ENCODE measurements at places on chromosomes 1 and 21. TPM values are rescaled to one million over a fixed set of nuclear protein-coding genes. Genes with fewer than 3 reads are reported as not detected.

The SDHC gene
- total RNA-seq, result 393 TPM

The B3GALT6 gene
- total RNA-seq, result 7.9 TPM

The SPATA1 gene
- 0.66 TPM for total RNA-seq

The PCP4L1 gene
- not detected for total RNA-seq

The SNX7 gene
- total RNA-seq, result 15.8 TPM

The FNDC10 gene
- total RNA-seq, result 3.6 TPM

The MPL gene
- 0.82 TPM for total RNA-seq

The SEC16B gene
- 1.9 TPM for total RNA-seq

The BCAR3 gene
- total RNA-seq, result 23.5 TPM

GRCh38 chr1:55304229-55304740 is 89.1 kb upstream of the USP24 start:
- peak; percentile 46 for DNase-seq

GRCh38 chr1:172322219-172323061 is 98.0 kb upstream of the C1orf105 start:
- DNase-seq, result peak; percentile 32

DNA sequence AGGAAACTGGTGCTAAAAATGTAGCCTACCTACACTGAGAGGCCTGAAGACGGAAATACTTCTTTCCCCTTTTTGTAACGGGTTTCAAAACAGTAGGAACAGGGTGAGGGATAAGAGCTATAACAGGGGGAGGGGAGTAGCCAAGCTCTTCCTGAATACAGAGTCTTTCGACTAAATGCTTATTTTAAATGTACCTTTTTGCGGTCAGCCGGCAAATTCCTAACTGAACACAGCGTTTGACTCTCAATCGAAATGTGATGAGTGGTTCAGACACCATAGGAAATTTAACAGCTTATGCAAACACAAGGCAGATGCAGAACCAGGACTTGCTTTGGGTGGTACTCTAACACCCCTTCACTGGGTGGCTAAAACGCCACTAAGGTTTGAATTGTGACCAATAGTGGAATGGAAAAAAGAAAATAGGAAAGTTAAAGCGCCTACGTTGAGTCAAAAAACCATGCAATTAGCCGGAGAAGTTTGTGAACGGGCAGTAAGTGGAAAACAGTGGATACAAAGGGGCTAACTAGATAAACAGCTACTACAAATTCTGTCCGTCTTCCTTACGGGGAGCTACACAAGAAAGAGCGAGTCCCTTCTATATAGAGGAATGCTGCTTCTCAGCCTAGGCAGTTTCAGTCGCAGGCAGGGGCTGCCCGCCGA is 1.7 kb downstream of the EGLN1 start:
- DNase-seq, result no peak

DNA sequence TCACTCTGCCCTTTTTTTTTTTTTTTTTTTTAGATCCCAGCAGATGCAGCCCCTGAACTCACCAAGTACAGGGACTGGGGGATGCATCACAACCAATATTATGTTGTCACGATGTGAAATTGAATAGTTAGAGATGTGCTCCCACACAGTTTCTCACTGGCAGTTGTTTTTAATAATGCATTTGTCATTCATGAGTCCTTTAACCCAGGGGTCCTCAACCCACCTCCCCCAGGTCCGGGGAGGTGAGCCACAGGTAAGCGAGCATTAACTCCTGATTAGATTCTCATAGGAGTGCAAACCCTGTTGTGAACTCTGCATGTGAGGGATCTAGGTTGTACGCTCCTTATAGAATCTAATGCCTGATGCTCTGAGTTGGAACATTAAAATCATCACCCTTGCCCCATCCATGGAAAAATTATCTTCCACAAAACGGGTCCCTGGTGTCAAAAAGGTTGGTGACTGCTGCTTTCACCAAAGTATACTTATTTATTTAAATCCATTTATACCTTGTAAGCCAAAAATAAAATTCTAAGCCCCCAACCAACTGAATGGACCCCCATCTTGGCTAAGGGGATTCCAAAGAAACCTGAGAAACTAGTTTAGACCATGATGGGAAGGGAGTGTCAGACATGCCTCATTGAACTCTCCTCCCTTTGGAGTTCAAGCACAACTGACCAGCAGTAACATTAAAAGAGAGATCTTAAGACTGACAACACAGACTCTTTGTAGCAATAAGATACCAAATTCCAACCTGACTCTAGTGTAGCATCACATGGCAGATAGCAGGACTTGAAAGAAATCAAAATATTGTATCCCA is 119.3 kb upstream of the ATP1A1 start:
- no peak for DNase-seq

DNA sequence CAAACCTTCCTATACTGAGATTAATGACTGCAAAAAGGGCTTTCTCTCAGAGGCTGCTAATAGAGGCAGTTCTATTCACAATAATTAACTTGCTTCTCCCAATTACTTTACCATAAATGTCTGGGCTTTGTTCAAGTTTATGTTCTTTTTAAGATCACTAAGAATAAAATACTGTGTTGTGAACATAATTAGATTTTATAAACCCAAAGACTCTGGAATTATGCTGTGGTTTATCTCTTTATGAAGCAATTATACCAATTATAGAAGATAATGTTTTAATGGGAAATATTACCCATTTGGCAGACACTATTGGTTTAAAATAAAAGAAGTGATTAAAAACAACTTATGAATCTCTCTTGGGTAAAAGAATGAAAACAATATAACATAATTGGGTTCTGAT is 43.5 kb upstream of the IL12RB2 start:
- DNase-seq, result no peak

- DNase-seq, result no peak
These were observed 421.0 kb downstream of the DSCAM start for GRCh38 chr21:40425981-40426380.

GRCh38 chr1:204927673-204928641 is 57.3 kb downstream of the NFASC start:
- no peak for DNase-seq

- DNase-seq, result no peak
These were observed 139.2 kb downstream of the ETS2 start for GRCh38 chr21:38944903-38945302.

- peak; percentile 84 for DNase-seq
These were observed 24.7 kb downstream of the MEF2D start for GRCh38 chr1:156475568-156476500.

DNA sequence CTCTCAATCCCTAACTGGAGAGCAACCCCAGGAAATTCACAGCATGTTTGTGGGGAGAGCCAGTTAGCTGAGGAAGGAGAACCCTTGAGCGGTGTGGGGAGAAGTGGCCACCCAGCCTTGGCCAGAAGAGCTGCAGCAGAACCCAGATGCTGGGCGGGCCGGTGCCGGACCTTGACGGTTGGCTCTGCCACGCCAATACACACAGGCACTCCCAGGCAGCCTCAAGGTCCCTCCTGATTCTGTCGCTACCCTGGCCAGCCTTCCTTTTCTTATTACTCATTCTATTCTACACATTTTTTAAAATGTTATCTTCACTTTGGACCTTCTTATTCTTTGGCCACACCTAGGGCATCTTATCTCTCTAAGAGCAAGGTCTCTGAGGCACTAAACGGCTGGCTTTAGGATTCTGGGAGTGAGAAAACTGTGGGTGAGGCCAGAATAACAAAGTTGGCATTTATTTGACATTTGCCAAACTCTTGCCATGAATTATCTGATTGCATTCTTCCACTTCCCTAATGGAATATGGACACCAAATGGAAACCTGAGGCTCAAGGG is 50.4 kb upstream of the GPR37L1 start:
- no peak for DNase-seq

GRCh38 chr1:175131095-175131494 is 61.5 kb downstream of the KIAA0040 start:
- DNase-seq, result no peak

- DNase-seq, result no peak
These were observed 934 bp downstream of the SCP2 start for GRCh38 chr1:52928015-52928404.

GRCh38 chr1:180213401-180214170 is 16.5 kb upstream of the LHX4 start:
- DNase-seq, result no peak

GRCh38 chr1:64187646-64188045 is 15.8 kb upstream of the UBE2U start:
- DNase-seq, result no peak

GRCh38 chr1:46522969-46523320 is 28.5 kb downstream of the KNCN start:
- DNase-seq, result no peak

DNA sequence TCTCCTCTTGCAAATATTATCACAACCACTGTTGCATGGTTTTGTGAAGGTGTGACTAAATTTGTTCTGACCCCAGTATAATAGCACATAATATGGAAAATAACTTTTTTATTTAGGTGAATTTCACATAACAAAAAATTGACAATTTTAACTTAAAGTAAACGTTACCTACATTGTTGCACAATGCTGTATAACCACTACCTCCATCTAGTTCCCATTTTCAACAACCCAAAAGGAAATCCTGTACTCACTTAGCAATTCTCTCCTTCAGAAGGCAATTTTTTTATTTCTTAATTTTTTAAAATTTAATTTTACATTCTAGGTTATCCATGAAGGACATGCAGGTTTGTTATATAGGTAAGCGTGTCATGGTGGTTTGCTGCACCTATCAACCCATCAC is 95.2 kb downstream of the KCNJ6 start:
- no peak for DNase-seq

DNA sequence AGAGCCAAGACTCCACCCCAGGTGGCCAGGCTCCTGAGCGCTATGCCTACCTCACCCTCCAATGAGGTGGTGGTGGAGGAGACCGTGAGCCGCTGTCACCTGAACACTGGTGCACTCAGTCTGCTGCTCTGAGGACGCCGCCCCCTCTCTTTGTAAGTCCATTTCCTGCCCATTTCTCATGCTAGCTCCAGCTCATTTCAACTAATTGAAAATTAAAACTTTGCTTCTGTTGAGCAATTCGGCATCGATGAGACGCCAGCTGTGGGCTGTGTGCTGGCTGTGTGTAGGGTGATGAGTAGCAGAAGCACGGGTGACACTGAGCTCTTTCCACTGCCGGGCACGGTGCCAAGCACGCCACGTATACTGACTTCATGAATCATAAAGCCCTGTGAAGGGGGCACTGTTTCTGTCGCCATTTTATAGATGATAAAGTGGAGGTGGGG is 11.2 kb downstream of the TNFRSF1B start:
- DNase-seq, result peak; percentile 81

DNA sequence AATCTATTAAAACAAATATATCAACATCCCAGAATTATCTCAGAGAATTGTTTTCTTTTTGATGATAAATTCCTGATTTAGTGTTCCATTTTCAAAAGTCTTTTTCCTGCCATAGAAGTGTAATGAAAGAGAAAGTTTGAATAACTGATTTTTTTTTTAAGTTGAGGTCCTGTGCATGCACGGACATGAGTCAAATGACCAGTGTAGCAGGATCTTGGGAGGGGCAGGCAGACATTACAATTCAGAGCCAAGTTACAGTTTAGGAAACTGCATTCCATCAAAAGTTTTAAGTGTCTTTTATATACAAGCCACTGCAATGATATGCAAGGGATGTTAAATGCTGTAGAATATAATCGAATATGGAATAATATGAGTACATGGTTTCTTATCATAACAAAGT is 227.5 kb downstream of the HMCN1 start:
- DNase-seq, result no peak

- no peak for DNase-seq
These were observed 61.5 kb downstream of the MAB21L3 start for GRCh38 chr1:116172666-116173065.

- no peak for DNase-seq
These were observed 493 bp upstream of the ELOA start for GRCh38 chr1:23742670-23743286.

- no peak for DNase-seq
These were observed 92.1 kb upstream of the ADAMTS5 start for GRCh38 chr21:27058673-27059605.

DNA sequence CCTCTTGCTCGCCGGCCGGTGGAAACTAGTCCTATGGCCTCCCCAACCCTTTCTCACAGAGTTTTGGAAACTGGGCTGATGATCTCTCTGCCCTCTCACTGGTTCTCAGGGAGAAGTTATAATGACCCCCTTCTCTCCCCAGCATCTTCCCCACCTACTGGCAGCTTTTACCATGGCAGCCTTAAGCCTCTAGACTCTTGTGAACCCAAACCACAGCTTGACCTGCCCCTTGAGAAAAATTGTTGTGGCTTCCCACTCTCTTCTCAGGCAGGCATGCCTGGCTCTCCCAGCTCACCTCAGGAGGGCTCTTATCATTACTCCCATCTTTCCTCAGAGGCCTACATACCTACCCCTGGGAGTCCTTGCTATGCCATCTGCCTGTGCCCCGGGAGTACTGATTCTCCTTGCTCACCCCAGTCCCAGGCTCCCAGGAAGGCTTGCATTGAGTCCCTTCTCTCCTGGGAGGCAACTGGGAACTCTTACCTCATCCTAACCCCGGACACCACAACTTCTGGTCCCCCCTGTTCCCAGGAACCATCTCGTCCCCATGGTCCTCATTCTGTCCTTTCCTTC is 1.6 kb downstream of the NSUN4 start:
- no peak for DNase-seq

GRCh38 chr1:181971424-181971823 is 90.1 kb downstream of the ZNF648 start:
- DNase-seq, result no peak

DNA sequence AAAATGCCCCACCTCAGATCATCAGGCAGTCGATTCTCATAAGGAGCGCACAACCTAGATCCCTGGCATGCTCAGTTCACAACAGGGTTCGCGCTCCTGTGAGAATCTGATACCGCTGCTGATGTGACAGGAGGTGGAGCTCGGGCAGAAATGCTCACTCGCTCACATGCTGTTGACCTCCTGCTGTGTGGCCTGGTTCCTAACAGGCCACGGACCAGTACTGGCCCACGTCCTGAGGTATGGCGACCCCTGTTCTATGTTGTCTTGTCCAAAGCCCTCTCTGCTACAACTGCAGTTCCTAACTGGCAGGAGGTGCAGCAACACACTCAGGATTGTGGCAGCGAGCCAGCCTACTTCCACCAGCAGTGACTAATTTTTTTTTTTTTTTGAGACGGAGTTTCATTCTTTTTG is 70.6 kb downstream of the CLSTN1 start:
- DNase-seq, result peak; percentile 41

All from left ventricle myocardium inferior (tissue), 1 donor.